ENCODE measurements at places on chromosomes 7 and 10.

GRCh38 chr7:70506434-70506833 is 625.5 kb upstream of the GALNT17 start:
- no peak for DNase-seq

GRCh38 chr7:93890041-93890463 is 501 bp downstream of the TFPI2 start:
- DNase-seq = no peak

GRCh38 chr10:102347236-102347828 is 48.2 kb upstream of the NFKB2 start:
- DNase-seq = no peak

DNA sequence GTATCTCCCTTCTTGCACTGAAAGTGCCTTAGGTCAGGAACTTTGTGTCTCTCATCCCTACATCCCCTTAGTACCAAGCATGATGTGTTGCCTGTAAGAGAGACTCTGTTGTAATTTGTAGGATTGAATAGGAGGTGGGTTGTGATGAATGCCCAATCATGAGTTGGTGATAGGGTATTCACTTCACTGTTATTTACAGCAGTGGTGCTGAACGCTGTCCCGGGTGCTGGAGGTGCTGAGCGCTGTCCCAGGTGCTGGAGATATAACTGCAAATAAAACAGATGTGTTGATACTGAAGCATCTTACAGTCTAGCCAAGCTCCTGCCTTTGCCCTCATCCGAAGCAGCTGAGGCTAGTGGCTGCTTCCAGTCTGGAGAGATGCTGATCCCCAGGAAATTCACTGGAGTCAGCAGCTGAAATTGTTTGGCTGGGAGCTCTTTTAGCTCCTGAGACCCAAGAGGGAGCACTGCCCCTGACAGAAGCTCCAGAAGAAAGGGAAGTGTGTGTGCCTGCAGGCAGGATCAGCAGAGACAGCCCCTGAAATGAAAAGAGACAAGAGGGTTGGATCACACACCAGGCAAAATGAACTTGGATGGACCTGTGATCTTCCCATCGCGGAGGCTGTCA is 183.4 kb downstream of the SORCS3 start:
- no peak for DNase-seq

DNA sequence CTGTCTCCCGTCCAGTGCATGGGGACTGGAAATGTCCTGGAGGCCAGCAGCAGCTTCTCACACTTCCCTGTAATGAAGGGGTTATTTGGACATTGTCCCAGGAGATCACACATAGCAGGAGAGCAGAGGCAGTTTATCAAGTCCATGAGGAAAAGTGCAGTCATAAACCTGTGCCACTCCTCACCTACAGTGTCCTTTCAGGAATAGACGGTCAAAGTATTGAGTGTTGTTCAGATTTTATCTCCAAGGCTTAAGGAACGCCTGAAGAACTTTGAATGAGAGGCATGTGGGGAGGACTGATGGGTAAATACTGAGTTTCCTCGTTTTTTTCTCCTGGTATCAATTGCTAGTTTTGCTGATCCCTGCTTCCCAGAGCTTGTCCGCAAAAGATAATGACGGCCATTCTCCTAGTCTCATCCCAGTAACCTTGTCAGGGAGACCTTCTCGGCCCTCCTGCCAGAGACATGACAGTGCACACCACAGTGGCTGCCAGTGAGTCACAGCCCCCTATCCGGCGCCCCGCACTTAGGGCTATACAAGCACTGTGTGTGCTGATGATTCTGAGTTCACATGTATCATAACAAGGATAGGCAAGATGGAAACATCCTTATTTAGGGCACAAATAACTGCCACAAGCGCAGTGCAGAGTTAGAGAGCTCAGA is 495.5 kb upstream of the MGMT start:
- no peak for DNase-seq

- DNase-seq = no peak
Observed at GRCh38 chr10:110488940-110489339, 8.8 kb upstream of the DUSP5 start.

- no peak for DNase-seq
Observed at GRCh38 chr7:152979376-152979775, 219.8 kb downstream of the ACTR3B start.

- DNase-seq = no peak
Observed at GRCh38 chr10:100983868-100984671, 3.2 kb downstream of the MRPL43 start.

DNA sequence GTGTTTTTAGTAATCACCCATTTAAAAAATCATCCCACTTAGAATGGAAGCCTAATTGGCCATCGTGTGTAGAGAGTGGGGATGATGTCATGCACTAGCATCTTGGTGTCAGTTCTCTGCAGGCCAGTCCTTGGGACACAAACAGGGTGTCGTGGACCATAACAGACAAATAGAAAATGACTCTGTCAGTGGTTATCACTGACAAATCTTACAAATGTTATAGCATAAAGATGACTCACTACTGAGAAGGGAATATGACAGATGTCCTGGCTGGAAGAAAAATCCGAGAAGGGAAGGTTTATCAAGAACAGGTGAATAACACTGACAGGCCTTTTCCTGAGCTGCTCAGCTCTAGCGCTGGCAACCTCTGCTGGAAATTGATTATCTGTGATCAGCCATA is 10.6 kb downstream of the CABCOCO1 start:
- DNase-seq = no peak

- no peak for DNase-seq
Observed at GRCh38 chr7:157554393-157555238, 217.8 kb downstream of the DNAJB6 start.

GRCh38 chr7:88316456-88316855 is 9.8 kb upstream of the STEAP4 start:
- DNase-seq = no peak

DNA sequence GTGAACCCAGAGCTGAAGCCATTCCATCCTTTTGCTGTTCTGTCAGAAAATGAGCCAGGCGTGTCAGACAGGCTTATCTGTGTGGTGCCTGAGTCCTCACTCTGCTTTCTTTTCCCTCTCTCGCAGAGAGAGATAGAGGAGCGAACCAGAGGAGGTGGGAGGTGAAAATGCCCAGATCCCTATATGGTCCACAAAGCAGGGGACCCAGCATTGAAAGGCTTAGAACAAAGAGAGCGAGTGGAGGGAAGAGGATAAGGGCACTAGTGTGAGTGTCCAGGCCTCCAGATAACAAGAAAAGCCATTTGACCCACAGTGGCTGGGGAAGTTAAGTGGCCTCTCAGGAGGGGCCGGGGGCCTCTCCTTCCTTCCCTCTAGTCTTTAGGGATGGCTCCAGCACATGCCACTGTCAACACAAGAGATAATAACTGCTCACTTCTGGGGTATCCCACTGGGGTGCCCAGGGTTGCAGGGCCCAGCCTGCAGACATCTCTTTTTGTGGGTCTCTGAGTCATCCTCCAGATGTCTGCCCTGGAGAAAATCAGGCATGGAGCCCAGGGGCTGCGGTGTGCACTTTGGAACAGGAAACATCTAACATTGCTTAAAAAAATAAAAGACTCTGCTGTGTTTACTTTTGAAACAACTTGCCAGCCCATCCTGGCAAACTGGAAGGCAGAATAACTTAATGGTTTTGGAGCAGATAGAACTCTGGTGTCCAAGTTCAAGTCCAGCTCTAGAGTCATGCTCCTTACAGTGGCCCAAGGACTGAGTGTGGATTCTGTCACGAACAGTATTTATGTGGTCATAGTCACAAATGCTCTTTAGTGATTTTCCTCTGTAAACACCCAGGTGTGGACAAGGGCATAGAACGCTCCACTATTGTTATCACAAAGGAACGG is 189.5 kb downstream of the CXCL12 start:
- no peak for DNase-seq

- no peak for DNase-seq
Observed at GRCh38 chr10:88386821-88387773, 196.0 kb downstream of the RNLS start.

GRCh38 chr10:128499956-128500355 is 373.7 kb upstream of the MKI67 start:
- no peak for DNase-seq

DNA sequence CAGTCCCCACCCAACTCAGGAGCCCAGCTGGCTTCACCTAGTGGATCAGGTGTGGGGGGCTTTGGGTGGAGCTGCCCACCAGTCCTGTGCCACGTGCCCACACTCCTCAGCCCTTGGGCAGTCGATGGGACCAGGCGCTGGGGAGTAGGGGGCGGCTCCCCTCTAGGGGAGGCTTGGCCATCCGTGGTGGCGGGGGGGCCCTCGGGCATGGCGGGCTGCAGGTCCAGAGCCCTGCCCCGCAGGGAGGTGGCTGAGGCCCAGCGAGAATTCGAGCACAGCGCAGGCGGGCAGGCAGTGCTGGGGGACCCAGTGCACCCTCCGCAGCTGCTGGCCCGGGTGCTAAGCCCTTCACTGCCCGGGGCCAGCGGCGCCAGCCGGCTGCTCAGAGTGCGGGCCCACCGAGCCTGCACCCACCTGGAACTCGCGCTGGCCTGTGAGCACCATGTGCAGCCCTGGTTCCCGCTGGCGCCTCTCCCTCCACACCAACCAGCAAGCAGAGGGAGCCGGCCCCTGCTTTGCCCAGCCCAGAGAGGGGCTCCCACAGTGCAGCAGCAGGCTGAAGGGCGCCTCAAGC is 29.3 kb downstream of the ASNS start:
- no peak for DNase-seq

DNA sequence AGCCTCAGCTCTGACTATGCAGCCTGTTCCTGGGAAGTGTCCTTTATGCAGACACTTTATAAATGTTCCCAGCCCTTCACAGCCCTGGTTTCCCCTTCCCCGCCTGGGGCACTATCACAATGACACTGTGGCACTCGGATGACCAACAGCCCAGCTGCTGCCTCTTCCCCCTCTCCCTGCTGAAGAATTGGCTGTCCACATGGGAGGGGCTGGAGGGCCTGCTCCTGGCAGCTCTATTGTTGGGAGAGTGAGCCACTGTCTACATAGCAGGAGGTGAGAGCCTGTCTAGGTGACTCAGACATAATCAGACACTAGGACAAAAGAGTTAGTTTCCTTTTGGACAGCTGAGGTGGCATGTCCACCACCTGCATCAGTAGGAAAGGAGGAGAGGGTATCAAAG is 437.5 kb downstream of the PLXNA4 start:
- DNase-seq = no peak

- no peak for DNase-seq
Observed at GRCh38 chr7:139453673-139454321, 29.7 kb downstream of the KLRG2 start.

GRCh38 chr10:127278001-127278400 is 81.6 kb upstream of the INSYN2A start:
- DNase-seq = no peak

DNA sequence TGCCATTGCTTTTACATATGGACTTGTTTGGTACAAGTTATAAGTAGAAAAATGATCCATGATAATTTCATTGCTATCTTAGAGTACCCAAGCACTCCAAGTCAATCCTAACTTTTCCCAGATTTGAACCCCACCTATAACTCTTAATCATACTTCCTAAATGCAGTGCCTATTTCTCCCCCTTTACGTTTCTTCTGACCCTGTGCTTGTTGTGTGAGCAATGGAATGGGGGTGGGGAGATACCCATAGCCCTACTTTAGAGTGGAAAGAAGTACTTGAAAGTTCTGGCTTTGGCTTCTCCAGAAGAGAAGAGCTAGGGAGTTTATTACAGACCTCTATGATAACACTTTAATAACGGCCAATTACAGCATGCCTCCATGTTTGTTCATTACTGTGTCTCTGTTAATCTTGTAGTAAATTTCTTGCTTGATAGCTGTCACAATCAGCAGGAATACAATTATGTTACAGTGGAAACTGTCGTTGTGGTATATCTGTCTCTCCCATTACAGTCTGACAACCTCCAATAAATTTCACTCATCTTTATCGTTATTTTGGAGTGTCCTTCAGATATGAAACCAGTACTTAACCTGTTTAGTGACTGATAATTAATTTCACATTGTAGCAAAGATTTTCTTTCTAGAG is 34.0 kb downstream of the CNPY1 start:
- no peak for DNase-seq

- no peak for DNase-seq
Observed at GRCh38 chr7:87127019-87127418, 25.2 kb upstream of the DMTF1 start.

DNA sequence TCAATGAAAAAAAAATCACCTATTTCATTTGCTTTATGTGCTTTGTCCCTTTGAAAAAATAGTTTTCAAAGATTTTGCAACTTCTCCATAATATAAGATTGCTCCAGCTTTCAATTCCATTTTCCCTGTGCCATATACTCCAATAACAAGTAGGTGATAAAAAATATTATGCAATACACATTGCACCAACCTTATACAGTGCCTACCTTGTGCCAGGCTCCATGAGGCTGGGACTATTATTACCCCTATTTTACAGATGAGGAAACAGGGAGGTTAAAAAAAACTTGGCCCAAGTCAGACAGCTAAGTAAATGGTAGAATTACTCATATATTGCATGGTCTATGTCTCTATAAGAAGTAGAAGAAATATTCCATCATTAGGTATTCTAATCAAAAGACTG is 57.8 kb downstream of the BRAF start:
- DNase-seq = no peak

- DNase-seq = no peak
Observed at GRCh38 chr7:24576171-24577025, 3.1 kb downstream of the PALS2 start.

GRCh38 chr7:30995536-30995935 is 31.8 kb downstream of the GHRHR start:
- DNase-seq = no peak

DNA sequence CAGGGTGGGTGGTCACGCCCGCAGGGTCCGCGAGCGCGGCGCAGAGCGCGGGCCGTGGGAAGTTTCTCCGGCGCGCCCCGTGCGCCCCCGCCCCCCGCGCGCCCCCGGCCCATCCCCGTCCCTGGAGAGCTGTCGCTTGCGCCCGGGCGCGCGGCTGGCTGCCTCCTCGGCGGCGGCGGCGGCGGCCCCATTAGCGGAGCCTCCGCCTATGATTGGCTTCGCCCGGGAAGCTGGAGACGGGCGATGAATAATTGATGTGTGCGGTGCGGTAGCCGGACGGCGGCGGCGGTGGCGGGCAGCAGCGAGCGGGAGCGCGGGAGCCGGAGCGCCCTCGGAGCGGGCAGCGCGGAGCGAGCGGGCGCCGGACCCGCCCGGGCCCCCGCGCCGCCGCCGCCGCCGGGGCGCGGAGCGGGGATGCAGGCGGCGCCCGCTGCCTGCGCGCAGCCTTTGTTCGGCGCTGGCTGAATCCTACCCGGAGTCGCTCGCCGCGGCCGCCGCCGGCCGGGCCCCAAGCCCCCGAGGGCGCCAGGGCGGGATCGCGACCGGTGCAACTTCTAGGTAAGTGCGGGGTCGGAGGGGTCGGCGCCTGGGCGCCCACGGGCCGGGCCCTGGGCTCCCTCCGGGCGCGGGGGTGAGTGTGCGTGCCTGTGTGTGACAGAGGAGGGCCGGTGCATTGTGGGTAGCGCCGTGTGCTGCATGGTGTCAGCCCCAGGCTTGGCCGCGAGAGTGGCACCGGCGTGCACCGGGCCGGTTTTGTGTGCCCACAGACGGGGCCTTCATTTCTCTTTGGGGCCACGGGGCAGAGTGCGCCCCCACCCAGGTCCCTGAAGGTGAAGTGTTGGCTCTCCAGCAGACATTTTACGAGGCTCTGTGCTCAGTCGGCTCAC is 103.8 kb upstream of the PPIF start:
- DNase-seq = peak; percentile 55

GRCh38 chr7:66558660-66559465 is 69.8 kb upstream of the KCTD7 start:
- DNase-seq = no peak

Data from activated T-cell treated with anti-CD3 and anti-CD28 coated beads for 24 hours (primary cell).